ENCODE measurements at places on chromosomes 16 and 17.

GRCh38 chr17:34199932-34200534 is 55.1 kb upstream of the CCL2 start:
- peak; percentile 68 for DNase-seq

- no peak for DNase-seq
These were observed 7.3 kb downstream of the CX3CL1 start for GRCh38 chr16:57379579-57379978.

GRCh38 chr17:17789828-17790636 is 46.8 kb downstream of the SREBF1 start:
- DNase-seq = no peak

- DNase-seq = no peak
These were observed 89.2 kb downstream of the MAP2K6 start for GRCh38 chr17:69503711-69504110.

DNA sequence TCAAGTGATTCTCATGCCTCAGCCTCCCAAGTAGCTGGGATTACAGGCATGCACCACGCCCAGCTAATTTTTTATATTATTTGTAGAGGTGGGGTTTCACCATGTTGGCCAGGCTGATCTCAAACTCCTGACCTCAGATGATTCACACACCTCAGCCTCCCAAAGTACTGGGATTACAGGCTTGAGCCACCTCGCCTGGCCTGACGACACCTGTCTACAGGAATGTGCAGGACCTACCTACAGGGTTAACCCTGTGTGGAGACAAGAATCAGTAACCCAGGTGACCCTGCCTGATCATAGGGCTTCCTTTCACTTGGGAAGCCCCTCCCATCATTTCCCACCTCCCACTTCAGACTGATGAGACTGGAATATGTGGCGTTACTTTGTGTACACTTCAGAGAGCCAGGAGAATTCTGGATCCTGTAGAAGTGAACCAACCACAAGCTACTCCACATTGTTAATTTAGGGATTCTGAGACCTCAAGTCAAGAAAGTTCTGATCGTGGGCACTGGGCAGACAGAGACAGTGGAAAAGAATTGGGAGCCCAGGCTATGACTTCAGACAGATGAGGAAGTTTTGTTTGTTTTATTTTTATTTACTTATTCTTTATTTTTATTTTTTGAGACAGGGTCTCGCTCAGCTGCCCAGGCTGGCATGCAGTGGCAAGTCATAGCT is 5.7 kb upstream of the MILR1 start:
- DNase-seq = no peak

DNA sequence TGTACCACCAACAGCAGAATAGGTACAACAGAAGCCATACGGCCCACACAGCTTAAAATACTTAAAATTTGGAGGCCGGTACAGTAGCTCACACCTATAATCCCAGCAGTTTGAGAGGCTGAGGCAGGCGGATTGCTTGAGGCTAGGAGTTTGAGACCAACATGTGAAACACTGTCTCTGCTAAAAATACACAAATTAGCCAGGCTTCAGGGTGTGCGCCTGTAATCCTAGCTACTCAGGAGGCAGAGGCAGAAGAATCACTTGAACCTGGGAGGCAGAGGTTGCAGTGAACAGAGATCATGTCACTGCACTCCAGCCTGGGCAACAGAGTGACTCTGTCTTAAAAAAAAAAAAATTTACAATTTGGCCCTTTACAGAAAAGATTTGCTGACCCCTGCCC is 17.0 kb downstream of the GFOD2 start:
- no peak for DNase-seq

- peak; percentile 77 for DNase-seq
These were observed 8.3 kb downstream of the HS3ST3B1 start for GRCh38 chr17:14308965-14309879.

DNA sequence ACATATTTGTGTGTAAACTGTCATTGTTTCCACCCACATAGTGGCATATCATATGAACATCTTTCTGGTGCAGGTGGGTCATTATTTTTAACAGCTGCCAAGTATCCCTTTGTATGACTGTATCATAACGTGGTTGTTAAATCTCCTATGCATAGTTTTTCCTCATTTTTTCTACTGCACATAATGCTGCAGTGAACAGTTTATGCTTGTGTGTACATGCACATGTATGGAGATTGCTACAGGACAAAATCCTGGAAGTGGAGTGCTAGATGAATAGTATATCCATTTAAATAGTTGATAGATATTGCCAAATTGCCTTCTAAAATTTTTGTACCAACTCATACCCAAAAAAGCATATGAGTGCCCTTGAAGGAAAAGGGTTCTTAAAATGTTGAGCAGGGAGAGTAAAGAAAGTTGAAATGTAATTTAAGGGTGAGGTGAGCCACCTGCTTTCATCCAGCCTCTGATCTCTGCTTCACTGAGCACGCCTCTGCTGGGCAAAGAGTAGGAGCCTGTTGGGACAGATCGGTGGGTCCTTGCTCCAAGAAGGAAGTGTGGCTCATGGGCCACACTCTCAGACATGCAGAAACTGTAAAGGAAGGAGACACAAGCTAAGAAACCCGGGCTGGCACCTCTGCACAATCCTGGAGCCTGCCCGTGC is 55.3 kb downstream of the HLF start:
- no peak for DNase-seq

DNA sequence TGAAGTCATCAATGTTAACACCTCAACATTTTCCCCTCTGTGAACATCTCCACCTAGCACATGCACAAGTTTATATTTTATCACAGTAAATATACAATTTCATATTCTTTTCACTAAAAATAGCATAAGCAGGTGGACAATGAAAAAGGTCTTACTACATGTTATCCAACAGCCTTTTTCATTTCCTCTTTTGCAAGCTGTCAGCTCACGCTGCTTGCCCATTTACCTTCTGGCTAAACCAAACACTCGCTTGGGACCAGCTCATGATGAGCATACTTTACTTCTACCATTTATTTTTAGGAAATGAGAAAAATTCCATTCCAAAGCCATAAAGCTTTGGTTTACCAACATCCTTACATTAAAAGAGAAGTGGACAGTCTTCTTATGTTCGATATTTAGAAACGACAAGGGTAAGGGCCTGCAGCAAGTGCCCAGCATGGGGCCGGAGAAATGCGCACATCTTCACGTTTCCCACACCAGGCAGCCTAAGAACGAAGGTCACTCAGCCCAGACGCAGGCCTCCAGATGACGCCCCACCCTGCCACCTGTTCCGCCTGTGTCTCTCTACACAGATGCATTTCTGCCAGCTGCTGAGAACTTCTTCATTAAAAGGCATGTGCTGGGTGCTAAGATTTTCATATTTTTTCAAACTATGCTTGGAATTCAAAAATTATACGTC is 13.9 kb downstream of the SNN start:
- no peak for DNase-seq

- no peak for DNase-seq
These were observed 174.0 kb upstream of the GSE1 start for GRCh38 chr16:85438981-85439685.

DNA sequence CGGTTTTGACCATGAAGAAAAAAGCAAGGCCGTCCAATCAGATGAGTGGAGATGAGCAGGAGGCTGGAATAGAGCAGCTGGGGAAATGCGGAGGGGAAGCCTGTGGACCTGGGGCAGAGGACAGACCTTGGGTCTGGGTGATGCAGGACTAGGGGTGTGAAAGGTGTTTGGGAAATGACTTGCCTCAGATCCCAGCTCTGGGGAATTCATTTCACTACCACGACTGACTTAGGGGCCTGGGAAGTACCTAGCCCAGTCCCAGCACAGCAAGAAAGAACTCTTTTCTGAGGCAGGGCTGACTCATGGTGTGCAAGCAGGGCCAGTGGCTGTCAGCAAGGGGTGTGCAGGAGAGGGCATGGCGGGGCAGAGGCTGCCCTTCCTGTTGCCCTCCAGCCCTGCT is 14.8 kb downstream of the DNAI2 start:
- no peak for DNase-seq
